Activated CD8-positive, alpha-beta memory T cell treated with anti-CD3 and anti-CD28 coated beads, Interleukin-2, amount 50 U/mL, for 4 hours (primary cell): ENCODE measurements at places on chromosomes 12 and 14.
A peak's percentile ranks its signal among the peaks of the same experiment; 100 is the strongest.

GRCh38 chr14:58297412-58297761 is 968 bp upstream of the ARID4A start:
- no peak for DNase-seq

- DNase-seq, result no peak
Measured at GRCh38 chr12:88052686-88053085, 23.5 kb upstream of the C12orf50 start.

- DNase-seq, result no peak
Measured at GRCh38 chr14:106309423-106309822, 783.0 kb downstream of the TMEM121 start.

DNA sequence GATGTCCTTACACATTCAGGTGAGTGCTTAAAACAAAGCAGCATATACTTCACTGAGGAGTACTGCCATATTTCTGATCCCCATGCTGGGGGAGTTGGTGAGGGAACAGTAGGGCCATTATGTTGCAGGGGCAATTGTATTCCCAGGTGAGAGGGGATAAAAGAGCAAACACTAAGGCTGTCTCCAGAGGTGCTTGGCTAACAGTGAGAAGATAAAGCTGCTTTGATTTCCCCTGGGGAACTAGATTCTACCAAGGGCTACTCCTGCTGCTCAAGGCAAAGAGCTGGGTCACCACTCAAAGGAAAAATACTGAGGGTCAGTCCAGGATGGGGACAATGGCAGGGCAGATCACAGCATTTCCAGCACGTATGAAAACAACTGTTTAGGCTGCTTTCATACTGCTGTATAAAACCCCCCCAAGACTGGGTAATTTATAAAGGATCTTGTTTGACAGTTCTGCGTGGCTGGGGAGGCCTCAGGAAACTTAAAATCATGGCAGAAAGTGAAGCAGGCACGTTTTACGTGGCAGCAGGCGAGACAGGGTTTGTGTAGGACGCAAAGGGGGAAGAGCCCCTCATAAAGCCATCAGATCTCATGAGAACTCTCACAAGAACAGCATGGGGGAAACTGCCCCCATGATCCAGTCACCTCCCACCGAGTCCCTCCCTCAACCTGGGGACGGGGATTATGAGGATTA is 47.8 kb upstream of the OR5AU1 start:
- no peak for DNase-seq

GRCh38 chr12:41980390-41980789 is 164.3 kb downstream of the GXYLT1 start:
- no peak for DNase-seq

GRCh38 chr12:130646716-130647370 is 69.3 kb downstream of the RIMBP2 start:
- no peak for DNase-seq

DNA sequence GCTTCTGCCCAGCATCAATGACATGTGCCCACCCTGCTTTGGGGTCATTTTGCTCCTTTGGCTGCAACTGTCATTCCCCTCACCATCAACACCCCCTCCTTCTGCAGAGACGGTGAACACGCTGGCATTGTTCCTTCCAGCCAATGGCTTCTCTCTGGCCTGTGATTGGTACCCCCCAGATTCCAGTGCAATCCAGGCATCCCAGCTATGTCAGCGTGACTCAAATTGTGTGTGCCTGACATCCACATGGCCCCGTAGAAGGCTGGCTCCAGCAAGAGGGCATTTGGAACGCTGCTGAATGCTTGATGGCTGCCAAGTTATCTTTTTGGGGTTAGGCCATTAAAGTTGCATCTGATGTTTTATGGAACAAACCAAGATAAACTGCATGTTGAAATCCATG is 21.0 kb upstream of the CCND2 start:
- no peak for DNase-seq

- no peak for DNase-seq
Measured at GRCh38 chr14:95055318-95055717, 102.0 kb downstream of the DICER1 start.

GRCh38 chr14:99657645-99658155 is 12.8 kb downstream of the HHIPL1 start:
- no peak for DNase-seq

- DNase-seq, result no peak
Measured at GRCh38 chr12:59365133-59365532, 230.7 kb upstream of the SLC16A7 start.

- DNase-seq, result no peak
Measured at GRCh38 chr12:108831309-108831991, 25.9 kb downstream of the SSH1 start.

DNA sequence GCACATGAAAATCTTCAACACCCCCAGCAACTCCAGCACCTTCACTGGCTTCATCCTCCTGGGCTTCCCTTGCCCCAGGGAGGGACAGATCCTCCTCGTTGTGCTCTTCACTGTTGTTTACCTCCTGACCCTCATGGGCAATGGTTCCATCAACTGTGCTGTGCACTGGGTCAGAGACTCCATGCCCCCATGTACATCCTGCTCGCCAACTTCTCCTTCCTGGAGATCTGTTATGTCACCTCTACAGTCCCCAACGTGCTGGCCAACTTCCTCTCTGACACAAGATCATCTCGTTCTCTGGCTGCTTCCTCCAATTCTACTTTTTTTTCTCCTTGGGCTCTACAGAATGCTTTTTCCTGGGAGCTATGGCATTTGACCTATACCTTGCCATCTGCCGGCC is 11.5 kb upstream of the OR11G2 start:
- DNase-seq, result no peak

DNA sequence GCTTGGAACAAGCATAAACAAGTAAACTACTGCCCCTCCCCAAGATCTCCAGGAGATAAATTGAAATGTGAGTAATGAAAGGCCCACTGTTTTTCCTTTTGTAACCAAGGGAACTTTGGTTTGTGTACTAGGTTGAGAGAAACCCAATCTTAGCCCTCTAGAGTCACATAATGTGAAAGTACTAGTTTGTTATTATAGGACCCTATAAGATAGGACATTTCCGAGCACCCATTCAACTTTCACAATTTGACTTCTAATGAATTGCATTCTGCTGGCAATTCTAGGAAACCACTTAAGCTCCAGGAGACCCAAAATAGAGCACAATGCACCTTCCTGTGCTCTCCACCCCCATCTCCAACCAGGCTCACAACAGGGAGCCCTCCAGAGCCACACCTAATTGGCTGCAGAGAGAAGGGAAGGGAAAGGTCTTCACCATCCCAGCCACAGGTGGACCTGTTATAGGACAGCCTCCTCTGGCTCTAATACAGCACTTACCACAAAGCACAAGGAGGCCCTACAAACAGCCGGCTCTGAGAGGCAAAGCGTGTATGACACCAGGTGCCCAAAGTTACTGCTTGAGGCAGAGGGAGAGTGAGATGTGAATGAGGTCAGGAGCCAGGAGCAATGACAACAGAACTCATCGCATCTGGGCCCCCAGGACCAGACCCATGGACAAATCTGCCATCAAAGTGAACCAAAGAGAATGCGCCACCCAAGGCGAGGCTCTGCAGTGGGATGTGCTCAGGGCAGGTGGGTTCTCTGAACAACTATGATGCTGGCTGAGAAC is 163.3 kb upstream of the NTF3 start:
- no peak for DNase-seq

- no peak for DNase-seq
Measured at GRCh38 chr14:53663709-53664108, 292.9 kb downstream of the BMP4 start.

- no peak for DNase-seq
Measured at GRCh38 chr12:80419644-80420043, 24.4 kb upstream of the PTPRQ start.

GRCh38 chr14:36493761-36494160 is 26.3 kb downstream of the NKX2-1 start:
- DNase-seq, result no peak

DNA sequence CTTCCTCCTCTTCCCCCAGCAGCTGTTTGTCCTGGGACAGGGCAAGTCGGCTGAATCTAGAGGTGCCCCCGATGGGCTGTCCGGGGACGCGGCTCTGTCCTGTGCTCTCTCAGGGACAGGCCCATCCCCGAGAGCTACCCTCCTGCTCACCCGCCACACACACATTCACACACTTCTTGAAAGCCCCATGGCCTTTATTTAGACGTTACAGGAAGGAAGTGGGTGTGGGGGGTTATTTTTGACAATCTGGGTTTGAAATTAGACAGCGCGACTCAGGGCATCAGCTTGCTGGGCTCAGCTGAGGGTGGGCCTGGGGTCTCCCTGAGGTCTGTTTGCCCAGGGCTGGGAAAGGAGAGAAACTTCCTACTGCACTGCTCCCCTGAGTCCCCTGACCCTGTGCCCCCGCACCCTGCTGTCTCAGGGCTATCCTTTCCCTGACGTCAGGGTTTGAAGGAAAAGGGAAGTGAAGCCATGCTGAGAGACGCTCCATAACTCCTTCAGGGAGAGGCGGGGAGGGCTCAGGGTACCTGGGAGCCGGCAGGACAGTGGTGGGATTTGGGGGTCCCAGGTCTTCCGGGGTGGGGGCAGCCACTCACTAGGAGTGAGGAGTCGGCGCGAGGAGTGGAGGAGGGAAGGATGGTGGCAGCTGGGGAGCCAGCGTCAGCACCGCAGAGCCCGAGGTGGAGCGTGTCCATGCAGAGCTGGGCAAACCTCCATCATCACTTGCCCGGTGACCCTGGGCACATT is 8.1 kb downstream of the PTPN6 start:
- DNase-seq, result peak; percentile 73

DNA sequence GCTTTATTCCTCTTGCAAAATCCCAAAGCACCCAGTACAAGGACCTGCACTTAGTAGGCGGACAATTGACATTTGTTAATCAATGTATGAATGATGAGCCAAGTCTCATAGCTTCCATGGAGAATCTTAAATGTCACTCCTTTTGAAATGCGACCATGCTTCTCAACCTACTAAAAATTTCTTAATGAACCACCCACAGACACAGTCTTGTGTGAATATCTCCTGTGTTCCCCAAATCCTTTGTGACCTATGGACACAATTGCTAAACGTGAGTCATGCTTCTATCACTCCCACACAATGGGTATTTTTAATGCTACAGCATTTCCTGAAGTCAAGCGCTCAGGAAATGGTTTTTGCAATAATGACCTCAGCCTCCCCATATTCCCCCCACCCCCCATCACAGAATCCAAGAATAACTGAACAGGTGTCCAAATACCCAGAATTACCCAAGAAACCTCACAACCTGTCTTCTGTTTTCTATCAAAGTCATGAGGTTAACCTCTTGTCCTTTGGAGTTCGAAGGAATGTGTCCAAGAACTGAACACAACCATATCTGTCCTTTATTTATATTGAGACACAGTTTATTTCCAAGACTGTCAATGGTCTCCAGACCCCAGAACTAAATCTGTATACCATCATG is 163.6 kb upstream of the PLEKHG7 start:
- no peak for DNase-seq

DNA sequence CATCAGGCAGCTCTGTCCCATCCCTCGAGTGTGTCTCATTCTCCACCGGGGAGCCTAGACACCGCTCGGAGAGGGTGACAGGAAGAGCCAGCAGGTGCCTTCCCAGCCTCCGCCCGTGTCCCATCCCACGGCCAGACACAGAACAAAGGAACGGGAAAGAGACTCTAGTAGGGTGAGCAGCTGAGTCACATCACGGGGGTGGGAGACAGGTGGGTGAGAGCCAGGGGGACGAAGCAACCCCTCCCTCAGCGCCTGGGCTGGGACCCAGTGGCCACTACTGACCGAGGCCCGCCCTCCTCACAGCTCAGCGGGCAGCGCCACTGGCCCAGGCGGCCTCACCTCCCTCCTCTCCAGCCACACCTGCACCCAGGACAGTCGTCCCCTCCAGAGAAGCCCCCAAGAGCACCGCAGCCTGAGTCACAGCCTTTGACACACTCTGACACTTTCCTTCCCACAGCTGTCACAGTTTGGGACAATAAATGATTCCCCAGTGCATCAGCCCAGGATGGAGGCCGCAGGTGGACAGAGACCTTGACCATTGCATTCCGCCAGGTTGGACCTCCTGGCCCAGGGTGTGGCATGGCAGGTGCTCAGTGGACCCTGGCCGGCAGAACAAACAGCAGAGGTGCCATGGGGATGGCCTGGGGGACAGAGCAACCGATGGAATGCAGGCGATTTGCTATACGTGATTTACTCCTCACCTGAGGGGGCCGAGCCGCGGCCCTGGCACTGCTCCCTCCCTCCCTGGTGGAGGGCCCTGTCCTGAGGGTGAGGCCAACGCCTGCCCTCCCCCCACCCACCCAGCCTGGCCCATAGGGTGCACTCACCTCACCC is 45.4 kb upstream of the GALNT9 start:
- DNase-seq, result peak; percentile 12

- DNase-seq, result no peak
Measured at GRCh38 chr14:92687681-92688433, 60.6 kb downstream of the LGMN start.

DNA sequence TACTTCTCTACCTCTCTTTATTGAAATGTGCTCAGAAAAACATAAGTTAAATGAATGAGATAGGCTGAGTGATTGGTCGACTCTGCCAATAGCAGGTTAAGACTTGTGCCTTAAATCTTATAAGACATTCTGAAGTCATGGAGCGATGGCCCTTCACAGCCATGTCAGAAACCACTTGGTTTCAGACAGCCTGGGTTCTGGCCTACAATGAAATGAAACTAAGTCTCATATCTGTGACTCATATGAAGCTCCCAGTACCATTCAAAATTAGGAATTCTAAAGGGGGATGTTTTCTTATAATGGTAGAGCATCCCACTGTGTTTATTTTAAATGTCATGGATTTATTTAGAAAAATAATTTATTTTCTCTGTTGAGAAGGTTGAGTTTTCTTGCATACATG is 42.6 kb downstream of the PLXNC1 start:
- DNase-seq, result no peak

- DNase-seq, result no peak
Measured at GRCh38 chr14:90508536-90509254, 111.9 kb downstream of the CALM1 start.

DNA sequence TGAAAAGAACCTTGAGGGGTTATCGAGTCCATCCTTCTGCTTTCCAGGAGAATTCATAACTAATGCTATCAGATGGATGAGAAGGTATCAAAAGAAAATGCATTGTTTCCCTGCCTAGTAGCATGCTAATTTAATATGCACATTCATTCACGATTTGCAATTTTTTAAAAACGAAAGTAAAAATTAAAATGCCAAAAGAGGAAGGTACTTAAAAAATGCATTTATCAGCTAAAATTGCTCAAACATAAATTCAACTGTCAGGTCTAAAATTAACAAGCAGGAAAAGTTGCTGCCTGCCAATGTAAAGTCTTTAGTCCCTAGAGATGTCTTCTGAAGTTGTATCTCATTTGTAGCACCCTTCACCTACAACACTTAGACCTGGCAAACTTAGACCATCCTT is 7.9 kb downstream of the ATF7 start:
- no peak for DNase-seq

DNA sequence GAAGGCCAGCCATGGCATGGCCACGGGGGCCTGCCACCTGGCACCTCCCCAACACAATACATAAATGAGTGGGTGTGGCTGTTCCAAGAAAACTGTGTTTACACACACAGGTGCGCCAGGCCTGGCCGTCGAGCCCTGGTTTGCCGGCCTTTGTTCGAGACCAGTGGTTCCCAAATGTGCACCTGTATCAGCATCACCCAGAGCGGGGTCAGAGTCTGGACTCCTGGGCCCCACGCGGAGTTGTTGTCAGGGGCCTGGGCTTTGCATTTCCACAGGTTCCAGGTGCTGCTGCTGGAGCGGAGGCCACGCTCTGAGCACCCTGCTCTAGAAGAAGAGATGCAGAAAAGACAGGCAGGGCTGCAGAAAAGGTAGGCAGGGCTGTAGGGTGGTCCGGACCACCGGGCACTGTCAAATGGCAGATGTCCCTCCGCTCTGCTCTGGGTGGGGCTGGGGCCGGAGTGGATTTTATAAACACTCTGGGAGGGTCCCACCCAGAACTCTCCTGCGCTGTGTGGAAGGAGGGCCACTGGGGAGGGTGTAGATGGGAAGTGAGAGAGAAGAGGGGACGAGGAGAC is 4.2 kb upstream of the ASPG start:
- no peak for DNase-seq
